ENCODE measurements at places on chromosomes 12 and 14.

DNA sequence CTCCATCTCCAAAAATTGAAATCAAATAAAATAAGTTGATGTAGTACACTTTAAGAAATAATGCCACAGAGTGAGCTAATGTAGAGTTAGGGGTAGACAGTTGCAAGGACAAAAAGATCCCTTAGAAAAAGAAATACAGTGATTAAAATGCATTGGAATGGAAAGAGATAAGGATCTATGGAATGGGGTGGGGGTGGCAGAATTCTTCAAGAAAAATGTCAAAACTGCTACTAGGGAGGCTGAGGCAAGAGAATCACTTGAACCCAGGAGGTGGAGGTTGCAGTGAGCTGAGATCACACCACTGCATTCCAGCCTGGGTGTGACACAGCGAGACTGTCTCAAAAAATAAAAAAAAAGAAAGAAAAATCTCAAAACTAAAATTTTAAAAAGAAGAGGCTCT lies 6.5 kb downstream of the OLR1 start:
- DNase-seq, result no peak

DNA sequence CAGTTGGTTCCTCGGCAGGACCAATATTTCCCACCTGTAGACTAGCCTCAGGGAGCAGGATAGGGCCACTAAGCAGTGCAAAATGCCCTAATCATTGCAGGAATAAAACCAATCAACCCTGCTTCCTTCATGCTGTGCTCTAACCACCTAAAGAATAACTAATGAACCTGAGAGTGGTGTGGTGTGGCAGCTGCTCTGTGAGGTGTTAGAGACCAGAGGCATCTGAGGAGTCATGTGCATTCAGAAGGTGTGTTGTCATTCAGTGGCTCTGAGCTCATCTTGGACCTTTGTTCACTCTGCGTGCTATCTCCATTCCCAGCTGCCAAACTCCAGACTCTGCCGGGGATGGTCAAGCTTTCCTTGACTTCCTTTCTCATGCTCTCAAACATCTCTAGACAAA lies 136.7 kb upstream of the EGLN3 start:
- DNase-seq, result no peak

DNA sequence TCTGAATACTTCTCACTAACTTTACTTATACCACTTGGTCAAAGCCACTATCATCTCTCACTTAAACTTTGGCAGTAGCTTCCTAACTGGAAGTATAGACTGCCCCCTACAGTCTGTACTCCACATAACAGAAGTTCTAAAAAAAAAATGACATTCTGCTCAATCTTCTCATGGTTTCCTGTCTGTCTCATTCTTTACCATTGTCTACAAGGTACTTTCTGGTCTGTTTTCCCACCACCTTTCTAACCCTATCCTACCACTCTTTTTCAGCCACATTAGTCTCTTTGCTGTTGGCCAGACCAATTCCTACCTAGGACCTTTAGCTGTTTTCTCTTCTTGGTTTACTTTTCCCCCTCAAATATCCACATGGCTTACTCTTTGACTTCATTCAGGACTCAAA lies 14.7 kb downstream of the CPSF6 start:
- DNase-seq, result no peak

DNA sequence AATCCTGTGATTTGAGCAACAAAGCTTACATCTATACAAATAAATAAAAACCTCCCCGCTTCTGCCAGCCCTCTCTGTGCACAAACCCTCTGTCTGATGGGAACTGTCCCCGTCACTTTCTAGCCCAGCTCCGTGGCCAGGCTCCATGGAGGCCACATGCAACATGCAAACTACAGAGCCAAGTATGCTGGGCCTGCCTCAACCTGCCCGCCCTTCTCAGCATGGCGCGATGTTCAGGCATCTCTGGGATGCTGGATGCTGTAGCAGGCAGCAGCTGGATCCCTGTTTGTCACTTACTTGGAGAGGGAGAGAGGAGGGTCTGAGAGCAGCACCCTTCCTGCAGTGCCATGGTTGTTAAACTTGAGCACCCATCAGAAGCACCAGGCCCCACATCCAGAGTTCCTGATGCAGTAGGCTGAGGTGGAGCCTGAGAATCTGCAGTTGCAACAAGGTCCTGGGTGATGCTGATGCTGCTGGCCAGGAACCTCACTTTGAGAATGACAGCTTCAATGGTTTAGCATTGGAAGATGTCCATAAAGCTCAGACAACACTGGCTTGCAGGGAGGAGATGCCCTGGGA lies 32.4 kb downstream of the CLMN start:
- no peak for DNase-seq

DNA sequence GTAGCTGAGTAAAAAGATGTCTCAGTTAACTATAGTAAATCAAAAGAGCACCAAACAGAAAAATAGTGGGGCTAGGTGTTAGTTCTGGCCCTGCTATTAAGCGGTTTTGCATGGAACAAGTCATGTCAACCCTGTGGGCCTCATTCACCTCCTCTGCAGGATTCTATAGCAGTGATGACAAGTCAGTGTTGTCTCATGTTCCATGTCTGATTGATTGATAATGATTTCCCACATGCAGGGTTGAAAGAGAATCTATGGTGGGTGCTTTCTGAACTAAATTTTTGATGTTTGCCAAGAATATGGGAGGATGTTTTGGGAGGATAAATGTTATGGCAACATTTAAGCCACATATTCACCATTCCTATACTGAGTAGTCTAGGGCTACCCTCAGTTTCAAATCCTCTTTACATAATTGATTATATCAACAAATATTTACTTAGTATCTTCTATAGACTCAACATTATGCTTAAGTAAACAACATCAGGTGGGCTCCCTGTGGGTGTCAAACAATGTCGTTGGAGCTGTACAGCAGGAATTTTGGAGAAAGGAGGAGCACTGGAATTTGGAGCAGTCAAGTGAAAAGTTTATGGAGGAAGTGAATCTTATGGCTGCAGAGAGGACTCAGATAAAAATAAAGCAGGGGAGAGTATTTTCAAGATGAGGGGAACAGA lies 48.6 kb downstream of the IRAK3 start:
- no peak for DNase-seq

DNA sequence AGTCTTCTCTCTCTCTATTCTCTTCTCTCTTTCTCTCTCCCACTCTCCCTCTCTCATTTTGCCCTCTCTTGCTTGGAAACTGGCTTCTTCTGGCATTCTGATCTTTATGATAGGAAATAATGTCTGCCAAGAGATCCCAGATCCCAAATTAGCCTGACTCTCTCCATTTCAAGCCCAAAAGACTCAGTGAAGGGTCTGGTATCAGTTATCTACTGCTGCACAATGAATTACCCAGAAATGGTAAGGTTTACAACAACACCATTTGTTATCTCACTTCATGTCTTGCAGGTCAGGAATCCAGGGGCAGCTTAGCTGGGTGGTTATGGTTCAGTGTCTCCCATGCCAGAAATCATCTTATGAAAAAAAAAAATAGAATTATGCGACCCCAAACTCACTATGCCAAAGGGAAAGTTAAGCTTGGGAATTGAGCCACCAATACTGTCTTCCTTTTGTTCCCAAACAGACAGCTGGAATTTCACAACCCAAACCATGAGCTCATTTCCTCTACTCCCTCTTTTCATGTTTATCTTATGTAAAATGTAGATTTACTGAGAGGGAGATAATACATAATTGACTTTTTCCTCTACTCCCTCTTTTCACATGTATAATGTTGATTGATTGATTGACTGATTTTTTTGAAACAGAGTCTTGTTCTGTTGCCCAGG lies 67.8 kb upstream of the FICD start:
- no peak for DNase-seq
